HEK293T (cell line): ENCODE measurements at places on chromosomes 12 and 14.

DNA sequence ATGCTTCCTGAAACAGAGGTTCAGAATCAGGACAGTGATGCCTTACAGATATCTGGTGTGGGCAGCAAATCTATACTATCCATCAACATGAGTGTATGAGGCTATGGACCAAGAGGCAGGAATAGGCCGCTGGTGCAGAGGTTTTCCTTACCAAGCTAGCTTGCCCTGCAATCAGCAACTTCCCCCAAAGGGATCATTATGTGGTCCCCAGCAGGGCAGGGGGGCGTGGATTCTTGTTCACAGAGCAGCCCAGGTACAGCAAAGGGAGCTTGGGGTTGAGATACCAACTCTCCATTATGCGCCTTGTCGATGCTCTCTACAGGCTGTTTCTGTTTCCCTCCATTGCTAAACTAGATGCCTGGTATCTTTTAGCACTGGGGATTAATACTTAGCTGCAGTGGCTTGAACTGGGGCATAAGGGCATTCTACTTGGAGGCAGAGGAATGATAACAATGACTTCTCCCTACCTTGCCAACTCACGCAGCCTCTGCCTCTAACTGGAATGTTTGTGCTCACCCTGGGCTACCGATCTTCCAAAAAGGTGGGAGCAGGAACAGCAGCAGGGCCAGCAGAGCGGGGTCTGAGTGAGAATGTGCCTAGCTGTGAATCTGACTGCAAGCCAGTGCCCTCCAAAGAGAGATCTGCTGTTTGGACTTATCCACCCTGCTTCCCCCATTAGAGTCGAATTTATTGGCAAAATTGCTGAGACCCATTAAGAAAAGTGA, 10.3 kb upstream of the KRT1 start:
- DNase-seq, result no peak

DNA sequence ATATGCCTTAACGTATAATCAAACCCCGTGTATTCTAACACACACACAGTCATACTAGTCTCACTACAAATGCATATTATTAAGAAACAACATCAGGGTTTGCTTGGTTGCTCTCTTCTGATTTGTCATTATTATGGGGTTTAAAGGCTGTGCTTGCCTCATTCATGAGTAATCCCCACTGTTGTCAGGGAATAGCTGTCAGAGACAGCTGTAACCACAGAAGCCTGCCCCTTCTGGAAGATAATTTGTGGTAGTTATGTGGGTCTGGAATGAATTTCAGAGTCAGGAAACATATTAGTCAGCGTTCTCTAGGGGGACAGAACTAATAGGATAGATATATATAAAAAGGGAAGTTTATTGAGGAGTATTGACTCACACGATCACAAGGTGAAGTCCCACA, 456.9 kb upstream of the TMEM132C start:
- DNase-seq, result no peak

- DNase-seq, result no peak
These were observed 234.7 kb upstream of the TBX3 start for GRCh38 chr12:114918535-114919233.

DNA sequence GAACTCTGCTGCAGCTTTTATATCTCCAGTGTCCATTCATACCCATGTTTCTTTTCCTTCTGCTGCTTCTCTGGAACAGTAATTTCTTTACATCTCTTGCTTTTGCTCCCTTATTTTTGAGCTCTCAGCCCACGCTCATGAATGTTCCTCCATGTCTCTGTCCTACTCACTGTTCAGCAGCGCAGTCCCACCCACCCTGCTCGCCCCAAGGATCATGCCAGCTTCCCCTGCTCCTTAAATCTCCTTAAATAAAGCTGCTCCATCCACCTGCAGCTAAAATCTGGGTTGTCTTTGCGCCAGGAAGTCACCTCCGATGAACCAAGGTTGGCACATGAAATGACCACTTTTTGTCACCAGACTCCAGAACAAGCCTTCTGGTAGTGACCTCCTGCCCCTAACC, 201.1 kb upstream of the RGS6 start:
- no peak for DNase-seq

GRCh38 chr12:116241157-116241759, 36.2 kb downstream of the MED13L start:
- no peak for DNase-seq

DNA sequence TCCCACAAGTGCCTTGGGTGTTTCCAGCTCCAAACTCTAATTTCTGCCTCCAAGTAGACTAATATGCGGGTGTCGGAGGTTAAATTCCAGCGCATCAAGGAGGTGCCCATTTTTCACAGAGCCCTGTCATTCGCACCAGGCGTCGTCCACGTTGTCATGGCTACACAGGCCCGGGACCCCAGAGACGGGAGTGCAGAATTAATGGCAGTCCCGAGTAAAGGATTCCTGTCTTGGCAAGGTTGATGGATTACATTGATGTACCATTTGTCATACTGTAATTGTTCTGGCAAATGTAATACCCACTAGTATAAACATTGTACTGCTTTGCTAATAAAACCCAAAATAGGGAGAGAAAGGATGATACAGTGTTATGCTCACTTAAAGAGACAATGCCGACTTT, 222.9 kb upstream of the MYL2 start:
- DNase-seq, result no peak
